Epithelial cell of proximal tubule (primary cell): ENCODE measurements at places on chromosomes 5 and 9.

DNA sequence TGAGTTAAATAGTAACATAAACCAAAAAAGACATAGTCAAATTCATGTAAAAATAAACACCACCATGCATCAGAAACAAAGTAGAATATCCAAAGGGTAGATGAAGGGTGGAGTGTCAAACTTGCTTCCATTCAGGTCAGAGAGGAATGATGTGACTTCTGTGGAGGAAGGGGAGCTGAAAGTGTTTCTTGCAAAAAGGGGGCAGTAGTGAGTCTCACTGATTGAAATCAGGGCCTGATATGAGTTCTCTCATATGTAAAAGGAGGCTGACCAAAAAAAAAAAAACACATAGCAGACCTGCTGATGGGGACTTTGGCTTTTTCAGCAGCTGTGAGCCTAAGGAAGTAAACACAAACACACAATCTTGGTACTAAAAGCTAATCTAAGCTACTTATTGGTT is 38.8 kb upstream of the RGMB start:
- DNase-seq, result no peak

DNA sequence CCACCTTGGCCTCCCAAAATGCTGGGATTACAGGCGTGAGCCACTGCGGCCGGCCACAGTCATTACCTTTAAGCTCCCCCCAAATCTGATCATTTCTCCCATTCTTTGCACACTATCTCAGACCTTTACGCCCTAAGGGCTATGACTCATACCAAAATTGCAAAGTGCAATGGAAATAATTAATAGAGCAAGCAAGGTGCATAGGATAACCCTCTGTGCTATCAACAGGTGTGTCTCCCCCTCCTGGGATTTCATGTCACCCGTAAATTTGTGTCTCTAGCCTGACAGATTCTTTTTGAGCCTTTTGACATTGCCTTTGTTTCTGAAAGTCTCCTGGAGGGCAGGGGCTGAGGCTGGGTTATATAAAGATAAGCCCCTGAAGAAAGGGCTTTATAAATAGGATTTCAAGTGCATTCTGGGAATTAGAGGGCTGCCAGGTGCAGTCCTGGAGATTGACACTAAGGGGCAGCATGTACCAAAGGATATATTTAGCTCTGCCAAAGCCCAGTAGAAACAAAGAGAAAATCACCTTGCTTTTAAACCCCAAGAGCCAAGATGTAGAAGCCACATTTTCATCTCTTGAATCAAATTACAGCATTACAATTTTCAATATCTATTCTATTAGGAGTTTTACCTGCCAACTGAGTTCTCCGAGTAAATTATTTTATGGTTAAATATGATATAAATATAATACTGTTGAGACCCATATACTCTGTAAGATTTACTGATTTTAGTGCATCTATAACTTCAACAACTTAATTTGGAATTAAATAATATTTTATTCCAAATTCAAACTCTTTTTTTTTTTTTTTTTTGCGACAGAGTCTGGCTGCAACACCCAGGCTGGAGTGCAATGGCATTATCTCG is 18.2 kb downstream of the S100Z start:
- DNase-seq, result peak; percentile 35

DNA sequence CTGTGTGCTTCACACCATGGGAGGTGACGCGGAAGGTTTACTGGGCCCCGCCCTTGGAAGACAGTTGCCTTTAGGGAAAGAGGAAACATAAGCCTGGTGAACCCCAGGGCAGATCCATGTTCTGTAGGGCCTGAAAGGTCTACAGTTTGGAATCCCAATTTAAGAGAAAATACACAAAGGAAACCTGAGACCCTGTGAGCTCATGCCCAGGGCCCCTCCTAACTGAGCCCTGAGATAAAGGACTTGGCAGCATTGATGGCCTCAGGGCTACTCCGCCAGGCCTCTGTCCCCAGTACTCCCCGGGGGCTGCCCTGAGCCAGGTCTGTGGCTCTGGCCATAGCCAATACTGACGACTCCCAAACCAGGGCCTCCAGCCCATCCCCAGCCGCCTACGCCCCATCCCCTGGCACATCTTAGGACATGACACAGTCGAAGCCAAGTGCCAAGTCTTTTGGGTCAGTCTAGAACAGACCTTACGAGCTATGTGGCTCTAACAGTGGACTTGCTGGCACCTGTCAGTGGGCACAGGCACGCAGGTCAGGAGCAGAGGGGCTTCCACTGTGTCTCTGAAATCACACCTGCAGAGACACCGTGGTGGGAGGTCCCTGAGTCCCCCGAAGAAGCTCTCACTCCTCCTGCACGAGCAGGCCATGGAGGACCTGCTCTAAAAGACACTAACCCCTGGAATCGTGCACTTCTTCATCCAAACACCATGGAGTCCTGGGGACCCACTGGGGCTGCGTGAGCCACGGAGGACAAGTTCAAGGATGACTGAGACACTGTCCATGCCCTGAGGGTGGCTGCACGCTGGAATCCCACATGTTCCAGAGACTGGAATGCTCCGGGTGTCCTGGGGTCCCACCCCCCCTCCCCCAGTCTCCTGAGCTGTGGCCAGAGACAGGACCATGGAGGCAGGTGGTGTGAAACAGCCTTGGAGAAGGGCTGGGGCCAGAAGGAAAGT is 40.3 kb upstream of the BARHL1 start:
- no peak for DNase-seq

DNA sequence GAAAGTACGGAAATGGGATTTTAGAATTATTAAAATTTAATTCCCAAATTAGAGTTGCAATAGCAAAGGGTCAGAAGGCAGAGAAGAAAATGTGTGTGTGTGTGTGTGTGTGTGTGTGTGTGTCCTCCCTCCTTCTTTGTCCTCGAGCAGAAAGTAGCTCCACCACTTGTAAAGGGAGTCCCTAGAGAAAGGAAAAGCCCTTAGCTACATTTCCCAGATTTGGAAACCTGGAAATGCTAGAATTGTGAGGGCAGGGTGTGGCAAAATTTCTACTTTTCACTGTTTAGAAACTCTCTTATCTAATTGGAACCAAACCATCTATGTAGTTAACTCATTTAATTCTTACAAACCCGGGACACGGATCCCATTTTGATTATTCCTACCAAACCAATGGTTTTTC is 33.2 kb upstream of the LIFR start:
- DNase-seq, result no peak

DNA sequence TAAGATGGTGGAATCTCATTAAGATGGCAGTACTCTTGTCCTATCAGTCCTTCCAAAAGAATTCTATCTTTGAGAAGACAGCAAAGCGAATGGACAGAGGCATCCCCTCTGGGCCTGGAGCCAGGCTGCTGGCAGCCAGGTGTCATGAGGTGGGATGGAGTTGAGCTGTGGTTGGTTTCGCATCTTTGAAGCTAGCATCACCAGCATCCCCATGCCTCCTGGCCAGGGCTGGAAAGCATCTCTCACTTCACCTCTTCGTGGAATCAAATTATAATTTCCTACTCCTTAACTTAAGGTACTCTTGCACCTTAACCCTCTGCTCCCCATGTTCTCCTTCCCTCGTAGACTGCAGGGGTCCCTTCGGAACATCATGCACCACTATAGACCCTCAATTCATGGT is 248.3 kb downstream of the GADD45G start:
- DNase-seq, result no peak

- DNase-seq, result no peak
Measured at GRCh38 chr9:106577121-106577520, 285.8 kb upstream of the ZNF462 start.

DNA sequence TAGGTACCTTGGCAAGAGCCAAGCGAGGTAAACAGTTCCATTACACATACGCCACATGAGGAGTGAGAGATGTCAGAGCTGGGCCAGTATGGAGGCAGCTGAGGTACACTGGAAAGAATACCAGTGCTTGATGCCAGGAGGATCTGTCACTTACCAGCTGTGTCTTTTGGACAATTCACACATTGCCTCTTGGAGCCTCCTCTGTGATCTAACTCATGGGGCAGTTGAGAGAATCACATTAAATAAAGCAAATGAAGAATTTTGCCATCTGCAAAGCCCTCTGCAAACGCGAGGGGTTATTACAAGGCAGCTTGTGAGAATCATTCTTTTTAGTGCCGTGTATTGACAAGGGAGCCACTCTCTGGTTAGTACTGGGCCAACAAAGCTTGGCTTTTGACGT is 429.7 kb upstream of the KLF4 start:
- DNase-seq, result no peak

DNA sequence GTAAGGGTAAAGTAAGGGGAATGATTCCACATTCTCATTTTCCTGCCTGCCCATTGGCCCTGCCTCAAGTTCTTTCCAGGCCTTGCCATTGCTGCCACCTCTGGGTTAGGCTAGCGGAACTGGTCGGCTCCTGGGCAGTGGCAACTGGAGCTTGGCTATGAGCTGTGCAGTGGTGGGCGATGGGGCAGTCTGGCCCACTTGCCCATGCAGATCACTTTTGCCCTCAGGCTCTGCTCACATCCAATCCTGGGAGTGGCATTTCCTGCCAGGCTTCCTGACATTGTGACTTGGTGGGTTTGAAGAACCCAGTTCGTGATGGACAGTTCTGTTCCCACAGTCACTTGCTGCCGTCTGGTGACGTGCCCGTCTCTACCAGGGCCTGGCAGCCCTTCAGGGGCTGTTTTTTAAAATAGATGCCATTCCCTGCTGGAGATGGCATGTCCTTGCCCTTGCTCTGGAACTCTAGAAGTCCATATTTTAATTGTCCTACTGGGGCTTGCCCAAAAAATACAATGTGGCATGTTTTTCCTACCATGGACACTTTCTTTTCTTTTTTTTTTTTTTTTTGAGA is 86.1 kb downstream of the FGF18 start:
- no peak for DNase-seq

GRCh38 chr5:17339841-17340240 is 122.4 kb downstream of the BASP1 start:
- DNase-seq, result no peak

DNA sequence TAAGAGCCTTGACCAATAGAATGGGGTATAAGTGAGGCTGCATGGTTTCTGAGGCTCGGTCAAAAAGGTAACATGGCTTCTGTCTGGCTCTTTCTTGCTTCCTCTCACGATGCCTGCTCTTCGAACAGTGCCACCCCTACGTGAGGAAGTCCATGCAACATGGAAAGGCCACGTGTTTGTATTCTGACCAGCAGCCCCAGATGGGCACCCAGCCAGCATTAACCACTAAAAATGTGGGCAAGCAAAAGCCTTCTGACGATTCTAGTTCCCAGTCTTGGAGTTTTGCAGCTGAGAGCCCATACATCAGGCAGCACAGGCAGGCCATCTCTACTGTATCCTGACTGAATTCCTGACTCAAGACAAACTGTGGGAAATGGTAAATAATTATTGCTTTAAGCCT is 24.2 kb upstream of the NREP start:
- DNase-seq, result no peak

- DNase-seq, result no peak
Measured at GRCh38 chr5:36691226-36691625, 84.8 kb downstream of the SLC1A3 start.

DNA sequence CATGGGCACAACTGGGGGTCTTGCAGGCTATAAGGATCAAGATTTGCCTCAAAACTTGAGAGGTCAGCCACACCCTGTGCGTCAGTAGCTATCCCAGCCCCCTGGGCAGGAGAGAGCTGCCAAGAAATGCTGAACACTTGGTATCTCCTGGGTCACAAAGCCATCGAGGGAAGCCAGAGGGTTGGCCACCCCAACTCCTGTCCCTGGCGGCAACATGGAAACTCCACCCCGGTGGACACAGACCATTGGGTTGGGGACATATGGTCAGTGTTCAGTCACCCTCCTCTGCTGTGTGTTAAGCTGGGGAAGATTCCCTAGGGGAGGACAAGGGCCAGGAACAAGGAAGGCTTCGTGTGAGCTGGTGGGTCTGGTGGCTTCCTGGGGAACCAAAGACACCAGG is 140.6 kb downstream of the C5orf15 start:
- DNase-seq, result no peak

DNA sequence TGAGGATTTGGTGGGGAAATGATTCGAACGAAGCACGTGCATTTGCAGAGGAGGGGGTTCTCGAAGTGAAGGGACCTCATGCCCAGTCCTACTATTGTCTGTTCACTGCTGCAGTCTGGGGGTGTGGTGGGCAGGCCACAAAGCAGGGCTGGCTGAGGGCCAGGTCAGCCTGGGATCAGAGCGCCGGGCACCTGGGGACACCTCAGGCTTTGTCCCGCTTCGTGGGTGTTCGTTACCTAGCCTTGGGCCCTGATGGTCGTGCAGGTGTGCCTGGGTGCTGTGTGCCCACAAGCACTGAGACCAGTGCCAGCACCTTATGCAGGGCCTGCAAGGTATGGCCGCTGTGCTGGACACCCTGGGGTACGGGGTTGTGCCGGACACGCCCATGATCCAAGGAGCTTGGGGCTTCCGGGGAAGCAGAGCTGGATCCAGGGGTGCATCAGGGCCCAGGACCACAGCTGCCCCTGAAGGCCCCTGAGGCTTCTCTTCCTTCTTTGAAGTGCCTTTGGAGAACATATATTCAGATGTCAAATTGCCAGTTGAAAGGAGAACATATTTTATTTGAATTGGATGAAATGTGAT is 80.6 kb downstream of the COL5A1 start:
- no peak for DNase-seq

GRCh38 chr5:96952974-96953730 is 17.3 kb downstream of the LNPEP start:
- no peak for DNase-seq

GRCh38 chr9:127489471-127490115 is 38.3 kb downstream of the LRSAM1 start:
- no peak for DNase-seq

DNA sequence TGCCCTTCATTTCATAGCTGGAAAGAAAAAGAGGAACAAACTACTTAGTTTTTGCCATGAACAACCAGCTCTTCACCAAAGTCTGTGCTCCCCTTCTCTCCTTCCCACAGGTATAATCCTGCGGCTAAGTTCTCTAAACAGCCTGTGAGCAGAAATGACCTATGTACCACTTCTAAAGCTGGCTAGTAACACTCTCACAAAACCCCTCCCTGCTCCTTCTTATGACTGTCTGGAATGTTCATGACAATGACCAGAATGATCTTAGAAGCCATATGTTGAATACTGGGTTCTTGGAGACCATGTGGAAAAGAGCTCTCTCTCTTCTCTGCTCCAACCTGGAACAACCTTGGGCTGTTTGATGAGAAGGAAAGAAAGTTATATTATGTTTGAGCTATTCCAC is 12.9 kb upstream of the AMACR start:
- DNase-seq, result no peak

DNA sequence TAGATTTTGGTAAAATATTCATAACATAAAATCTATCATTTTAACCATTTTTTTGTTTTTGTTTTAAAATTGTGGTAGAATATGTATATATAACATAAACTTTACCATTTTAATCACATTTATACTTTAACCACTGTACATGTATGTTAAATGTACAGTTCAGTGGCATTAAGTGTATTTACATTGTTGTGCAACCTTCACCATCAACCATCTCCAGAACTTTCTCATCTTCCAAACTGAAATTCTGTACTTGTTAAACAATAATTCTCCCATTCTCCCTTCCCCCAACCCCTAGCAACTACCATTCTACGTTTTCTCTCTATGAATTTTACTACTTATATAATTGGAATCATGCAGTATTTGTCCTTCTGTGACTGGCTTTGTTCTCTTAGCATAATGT is 11.6 kb downstream of the ANKHD1 start:
- no peak for DNase-seq
